ENCODE measurements at places on chromosomes 1 and 21.

- DNase-seq = no peak
Measured at GRCh38 chr1:219125342-219125741, 48.3 kb upstream of the LYPLAL1 start.

GRCh38 chr1:202576816-202577215 is 133.4 kb downstream of the SYT2 start:
- peak; percentile 82 for DNase-seq

DNA sequence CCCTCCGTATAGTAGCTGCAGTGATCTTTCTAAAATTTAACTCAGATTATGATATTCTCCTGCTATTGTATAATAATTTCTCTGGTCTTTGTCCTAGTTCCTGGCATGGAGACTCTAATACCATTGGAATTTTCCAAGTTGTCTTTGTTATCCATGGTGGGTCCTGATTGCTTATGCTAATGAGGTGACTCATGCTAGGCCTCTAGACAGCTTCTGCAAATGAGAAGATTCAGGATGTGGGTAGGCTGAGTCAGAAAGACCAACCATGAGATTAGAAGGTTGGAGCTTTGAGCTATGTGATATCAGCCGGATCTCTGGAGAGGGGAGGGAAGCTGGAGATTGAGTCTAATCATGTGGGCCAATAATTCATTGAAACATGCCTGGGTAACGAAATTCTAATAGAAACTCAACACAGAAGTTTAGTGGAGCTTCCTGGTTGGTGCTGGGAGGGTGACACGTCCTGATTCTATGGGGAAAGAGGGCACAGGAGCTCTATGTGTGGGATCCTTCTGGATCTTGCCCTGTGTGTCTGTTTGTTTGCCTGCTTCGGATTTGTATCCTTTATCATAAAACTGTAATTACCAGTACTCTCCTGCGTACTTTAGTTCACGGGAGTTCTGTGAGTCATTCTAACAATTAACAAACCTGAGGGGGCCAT is 73.2 kb upstream of the CNIH3 start:
- no peak for DNase-seq

GRCh38 chr1:153434746-153435455 is 18.6 kb downstream of the S100A7A start:
- DNase-seq = no peak

DNA sequence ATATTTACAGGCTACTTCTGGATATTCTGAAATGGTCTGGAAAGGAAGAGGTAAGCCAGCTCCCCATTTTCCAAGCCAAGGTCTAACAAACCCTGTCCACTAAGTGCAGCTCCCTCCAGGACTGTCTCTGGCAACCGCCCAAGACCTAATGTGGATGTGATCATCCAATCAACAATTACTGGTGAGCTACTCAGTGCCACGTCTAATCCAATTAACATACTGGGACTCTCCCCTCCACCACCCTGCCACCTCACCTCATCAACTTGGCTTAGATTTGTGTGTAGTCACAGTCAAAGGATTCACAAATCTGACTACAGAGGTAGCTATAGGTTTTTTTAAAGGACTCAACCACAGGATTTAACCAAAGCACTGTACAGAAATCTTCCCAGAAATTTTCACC is 25.4 kb upstream of the S100A7 start:
- no peak for DNase-seq

DNA sequence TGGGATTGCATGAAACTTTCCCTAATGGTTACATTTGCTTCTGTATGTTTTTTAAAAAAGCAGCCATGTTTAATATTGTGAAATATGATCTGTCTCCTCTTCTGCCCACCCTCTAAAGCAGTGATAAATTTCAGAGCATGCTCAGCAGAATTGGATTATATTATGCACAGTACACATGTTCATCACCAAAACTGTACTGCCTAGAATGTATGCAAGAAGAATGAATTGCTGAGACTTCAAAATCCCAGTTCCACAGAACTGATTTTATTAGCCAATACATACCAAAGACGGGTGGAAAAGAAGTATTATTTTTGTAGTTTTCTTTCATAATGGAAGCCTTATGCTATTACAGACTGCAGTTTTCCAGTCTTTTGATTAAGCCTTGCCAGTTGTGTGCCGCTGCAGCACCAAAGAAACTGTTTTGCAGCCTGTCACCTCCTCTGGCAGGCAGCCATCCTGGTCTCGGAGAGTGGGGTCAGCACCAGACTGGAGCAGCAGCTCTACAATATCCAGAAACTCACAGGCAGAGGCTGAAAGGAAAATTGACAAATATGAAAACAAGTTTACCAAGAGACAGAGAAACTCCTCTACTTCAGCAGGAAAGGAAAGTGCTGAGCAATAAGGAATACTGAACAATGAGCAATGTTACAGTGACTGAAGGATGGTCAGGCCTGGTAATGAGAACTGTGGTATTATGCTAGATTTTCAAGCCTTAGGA is 58.1 kb downstream of the LHX4 start:
- DNase-seq = no peak

DNA sequence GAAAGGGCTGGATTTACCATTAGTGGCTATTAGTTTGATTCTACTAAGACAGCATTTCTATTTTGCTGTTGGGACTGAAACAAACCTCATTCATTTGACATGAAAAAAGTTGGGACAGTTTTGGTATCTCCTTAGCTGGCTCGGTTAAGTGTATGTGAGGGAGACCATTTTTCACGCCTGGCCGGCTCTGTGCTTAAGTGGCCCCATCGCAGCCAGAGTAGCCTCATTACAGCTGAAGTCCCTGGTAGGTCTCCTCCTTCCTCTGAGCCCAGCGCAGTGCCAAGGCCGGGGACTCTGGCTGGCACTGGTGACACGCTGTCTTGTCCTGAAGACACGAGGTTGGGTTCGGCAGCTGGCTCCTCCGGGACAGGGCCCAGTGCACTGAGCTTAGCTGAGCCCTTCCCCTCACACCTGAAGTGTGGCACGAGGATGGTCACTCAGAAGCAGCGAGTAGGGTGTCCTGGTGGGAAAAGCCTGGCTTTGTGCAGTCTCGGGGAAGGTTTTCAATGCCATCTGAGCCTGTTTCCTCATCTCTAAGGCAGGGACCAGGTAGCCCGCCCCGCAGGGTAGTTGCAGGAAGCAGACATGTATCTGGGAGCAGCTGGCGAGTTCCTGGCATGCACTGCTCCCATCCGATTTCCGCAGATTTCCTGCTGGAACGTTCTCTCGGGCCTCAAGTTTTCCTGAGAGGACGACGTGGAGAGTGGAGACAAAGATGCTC is 196.5 kb downstream of the DYRK1A start:
- DNase-seq = no peak

GRCh38 chr1:108046026-108046425 is 81.0 kb upstream of the VAV3 start:
- DNase-seq = no peak

DNA sequence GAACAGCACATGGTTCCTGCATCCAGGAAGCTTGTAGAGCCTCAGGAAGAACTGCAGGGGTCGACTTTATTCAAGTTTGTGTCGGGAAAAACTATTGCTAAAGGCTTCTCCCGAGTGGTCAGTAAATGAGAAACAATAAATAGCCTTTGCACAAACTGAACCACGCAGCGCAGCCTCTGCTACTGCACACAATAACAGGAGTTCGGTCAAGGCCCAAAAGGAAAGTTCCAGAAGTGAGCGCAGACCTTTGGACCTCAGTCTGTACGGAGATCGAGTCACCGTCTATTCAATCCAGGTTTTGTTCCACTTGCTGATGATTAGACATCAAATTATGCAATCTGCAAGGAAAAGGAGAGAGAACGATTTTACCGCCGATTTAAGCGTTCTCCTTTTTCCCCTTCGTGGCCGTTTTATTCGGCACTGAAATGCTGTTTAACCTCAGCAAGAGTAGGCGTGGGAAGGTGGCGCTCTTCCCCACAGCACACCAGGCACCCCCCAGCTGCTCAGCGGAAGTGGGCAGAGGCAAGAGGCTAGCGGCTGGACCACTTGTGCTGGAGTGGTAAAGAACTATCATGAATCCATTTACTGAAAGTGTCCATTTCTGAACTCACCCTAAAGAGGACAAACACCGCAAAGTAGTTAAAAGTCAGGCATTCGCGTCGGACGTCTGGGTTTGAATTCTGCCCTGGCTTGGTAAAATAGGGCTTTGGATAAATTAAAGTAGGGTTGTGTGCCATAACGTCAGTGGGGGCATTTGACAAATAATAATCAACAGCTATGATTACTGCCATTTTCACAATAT is 6.1 kb upstream of the LHX8 start:
- DNase-seq = no peak

DNA sequence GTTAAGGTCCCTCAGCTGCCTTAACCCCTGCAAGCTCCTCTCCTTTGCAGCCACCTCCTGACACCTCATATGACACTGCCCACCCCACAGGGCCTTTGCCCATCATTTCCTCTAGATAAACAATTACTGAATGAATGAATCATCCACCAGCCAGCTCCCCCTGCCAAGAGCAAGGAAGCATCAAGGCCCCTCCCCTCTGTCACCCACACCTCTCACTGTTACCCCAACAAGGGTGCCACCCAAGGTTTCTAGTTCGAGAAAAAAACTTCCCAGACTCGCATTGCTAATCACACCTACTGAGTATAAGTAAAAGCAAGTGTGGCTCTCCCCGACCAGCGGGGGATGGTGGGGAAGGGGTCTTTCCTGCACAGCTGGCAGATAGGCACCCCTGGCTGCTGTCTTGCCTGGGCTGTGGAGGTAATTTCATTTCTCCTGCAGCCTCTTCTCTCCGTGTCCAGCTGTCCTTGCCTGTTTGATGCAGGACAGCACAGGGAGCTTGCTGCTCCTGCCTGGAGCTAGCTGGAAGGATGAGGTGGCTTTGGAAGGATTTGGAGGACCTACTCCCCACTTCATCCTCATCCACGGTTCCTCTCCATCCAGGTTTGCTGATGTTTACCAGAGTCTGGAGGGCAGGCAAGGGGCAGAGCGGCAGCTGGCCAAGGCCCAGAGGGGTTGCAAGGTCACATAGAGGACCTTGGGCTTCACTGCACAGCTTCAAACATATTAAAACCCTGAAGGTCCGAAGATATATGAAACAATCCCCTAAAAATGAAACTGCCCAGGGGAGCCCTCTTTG is 33.1 kb upstream of the LBR start:
- no peak for DNase-seq

DNA sequence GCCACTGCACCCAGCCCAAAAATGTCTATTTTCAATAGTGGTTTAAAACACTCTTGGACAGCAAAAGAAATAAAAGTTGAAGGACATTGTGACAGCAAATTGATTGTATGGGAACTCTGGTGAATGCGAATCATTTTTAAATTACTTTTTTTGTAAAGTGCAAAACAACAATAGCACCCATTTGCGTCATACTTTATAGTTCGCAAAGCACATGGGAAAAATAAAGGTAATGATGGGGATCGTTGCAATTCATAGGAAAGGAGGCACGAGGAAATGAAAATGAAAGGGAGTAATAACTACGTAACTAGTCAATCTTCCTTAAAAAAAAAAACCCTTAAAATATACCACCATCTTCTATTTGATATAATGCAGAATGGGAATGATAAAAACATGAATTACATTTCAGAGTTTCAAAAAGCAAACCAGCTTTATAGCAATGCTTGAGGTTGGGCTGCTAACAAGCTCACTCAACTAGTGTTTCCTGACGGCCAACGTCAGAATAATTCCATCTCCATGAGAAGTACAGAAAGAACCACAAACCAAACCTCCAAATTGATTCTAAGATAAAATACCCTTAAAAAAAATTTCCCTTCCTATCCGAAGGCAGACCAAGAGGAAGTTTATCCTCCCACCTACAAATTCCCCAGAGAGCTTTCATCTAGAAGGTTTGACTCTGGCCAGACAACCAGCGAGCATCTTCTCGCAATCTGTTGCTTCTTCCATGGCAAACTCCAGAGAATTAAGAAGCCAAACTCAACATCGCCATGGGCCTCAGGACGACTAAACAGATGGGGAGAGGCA is at the start of gene EDARADD:
TSS of gene EDARADD (plus strand) at position 606 of the 801 bp plus-strand sequence. CDS start at position 765, 159 bp downstream.
- no peak for DNase-seq
